ENCODE measurements at places on chromosomes 7 and 10.

- peak; percentile 91 for DNase-seq
Observed at GRCh38 chr10:29160150-29160617, 128.7 kb upstream of the LYZL1 start.

DNA sequence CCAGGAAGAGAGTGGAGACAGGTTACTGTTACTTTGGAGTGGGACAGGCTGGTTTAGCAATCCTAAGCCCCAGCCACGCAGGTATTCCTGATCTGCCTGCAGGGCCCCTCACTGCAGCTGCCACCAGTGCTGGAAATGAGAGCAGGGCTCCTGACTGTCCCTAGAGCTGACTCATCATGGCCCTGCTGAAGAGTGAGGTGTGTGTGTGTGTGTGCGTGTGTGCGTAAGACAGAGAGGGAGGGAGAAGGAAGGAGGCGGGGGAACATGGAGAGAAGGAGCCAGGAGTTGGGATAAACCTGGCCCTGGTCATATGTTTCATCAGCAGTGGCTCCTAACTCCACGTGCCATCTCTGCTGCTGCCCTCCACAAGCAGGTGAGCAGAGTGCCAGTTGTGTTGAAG, 3.6 kb downstream of the FOXI2 start:
- peak; percentile 80 for DNase-seq

DNA sequence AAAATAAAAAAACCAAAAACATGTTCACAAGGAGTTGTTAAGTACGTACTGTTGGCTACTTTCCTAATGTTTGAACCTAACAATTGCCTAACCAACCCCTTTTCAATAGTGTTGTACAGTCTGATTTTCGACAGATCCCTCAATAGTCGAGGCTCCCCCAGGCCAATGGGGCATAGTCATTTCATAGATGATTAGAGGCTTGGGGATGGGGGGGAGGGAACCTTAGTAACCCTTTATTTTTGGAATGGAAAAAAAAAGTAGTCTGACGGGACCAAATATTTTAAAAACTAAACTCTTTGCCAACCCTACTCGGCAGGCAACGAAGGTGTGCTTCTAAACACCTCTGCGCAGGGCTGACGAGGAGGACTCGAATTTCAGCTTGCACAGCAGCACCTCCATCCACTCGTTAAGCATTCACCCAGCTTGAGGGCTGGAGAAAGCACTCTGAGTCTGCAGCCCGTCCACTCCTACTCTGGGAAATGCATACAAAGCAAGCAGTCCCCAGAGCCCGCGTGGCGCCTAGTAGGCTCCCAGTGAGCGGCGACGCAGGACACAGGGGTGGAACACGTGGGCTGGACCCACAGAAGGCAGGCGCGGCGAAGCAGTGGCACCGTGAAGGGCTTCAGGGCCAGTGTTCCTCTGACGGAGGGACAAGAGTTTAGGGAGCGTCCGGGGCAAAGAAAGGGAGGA, 899 bp downstream of the PUS7 start:
- DNase-seq: peak; percentile 79

- DNase-seq: peak; percentile 95
Observed at GRCh38 chr10:63465293-63466143, at the start of gene JMJD1C. Gene JMJD1C (minus strand): TSS chr10:63465977. CDS start chr10:63465662, 315 bp downstream.

DNA sequence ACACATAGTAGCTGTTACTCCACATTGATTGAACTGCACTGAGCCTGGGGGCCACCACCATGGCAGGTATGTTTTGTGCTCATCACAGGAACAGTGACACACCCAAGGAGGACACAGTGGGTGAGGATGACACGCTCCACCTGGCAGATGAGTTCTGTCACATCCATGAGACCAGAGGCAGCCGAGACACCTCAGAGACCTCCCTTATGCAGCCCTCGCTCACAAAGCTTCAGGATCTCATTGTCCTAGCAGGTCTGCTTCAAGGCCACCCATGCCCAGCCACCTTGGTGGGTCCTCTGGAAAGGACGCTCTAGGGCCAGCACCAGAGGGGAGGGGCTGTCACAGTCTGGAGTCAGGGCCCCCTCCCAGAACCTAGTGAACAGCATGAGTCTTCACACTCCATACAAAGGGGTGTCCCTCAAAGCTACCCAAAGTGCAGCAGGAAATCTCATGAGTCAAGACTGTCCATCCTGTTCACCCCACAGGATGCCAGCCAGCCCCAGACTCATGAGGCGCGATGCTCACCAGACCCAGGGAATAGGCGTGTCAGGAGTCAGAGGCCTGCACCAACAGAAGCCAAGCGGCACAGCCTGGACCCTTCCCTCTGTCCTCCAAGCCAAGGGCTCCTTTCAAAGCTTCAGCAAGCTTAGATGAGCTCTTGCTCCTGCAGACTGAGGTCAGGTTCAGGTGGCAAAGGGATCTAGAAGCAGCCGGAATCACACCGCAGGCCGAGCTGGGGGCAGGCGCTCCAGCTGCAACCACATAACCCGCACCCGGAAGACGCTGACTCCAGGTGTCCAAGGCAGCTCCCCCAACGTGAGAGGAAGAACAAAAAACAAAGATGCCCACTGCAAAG, 9.6 kb downstream of the FAM53B start:
- DNase-seq: no peak

- DNase-seq: no peak
Observed at GRCh38 chr7:151249034-151249731, 689 bp upstream of the SMARCD3 start.

DNA sequence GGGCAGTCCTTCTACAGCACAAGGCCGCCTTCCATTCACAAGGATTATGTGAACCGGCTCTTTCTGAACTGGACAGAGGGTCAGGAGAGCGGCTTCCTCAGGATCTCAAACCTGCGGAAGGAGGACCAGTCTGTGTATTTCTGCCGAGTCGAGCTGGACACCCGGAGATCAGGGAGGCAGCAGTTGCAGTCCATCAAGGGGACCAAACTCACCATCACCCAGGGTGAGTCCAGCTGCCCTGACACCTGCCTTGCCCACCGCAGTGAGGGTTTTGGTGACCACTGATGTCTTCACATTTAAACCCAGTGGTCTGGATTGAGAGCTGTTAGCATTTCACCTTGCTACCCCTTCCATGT, 918 bp downstream of the PILRB start:
- DNase-seq: no peak

- peak; percentile 54 for DNase-seq
Observed at GRCh38 chr7:134789967-134790685, 10.7 kb downstream of the CALD1 start.

Data from mesendoderm (in vitro differentiated cells).